ENCODE measurements at places on chromosomes 1 and 21.

DNA sequence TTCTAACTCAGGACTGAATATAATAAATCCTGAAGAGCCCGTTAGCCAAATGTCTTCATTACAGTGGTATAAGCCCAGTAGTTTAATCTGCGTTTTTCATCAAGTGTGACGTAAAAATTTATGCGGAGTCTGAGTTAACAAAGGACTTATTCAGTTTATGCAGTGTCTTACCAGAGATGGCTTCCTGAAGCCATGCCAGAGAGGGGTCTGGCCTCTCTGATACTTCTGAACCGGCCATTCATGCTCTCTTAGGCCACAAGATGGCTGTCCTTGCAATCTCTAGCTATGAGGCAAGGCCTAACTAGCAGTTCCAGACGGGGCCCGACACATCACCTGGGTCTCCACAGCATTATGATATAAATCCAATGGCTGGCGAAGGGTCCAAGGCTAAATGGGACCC is 101.4 kb downstream of the TEX35 start:
- peak; percentile 37 for DNase-seq

GRCh38 chr21:41289431-41289830 is 27.2 kb upstream of the FAM3B start:
- DNase-seq = peak; percentile 12

DNA sequence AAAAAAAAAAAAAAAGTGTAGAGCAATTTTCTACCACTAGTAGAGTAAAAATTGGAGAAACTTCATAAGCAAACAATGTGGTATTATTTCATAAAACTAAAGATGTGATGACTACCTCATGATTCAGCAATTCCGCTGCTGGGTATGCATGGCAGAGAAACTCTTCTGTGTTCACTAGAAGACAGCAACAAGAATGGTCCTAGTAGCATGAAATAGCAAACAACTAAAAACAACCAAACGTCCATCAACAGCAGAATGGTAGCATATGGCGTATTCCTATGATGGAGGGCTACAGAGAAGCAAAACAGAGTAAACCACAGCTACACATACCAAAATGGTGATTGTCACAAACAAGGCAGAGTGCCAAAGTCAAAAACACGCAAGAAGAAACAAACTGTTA is 18.9 kb downstream of the HTR1D start:
- DNase-seq = no peak

DNA sequence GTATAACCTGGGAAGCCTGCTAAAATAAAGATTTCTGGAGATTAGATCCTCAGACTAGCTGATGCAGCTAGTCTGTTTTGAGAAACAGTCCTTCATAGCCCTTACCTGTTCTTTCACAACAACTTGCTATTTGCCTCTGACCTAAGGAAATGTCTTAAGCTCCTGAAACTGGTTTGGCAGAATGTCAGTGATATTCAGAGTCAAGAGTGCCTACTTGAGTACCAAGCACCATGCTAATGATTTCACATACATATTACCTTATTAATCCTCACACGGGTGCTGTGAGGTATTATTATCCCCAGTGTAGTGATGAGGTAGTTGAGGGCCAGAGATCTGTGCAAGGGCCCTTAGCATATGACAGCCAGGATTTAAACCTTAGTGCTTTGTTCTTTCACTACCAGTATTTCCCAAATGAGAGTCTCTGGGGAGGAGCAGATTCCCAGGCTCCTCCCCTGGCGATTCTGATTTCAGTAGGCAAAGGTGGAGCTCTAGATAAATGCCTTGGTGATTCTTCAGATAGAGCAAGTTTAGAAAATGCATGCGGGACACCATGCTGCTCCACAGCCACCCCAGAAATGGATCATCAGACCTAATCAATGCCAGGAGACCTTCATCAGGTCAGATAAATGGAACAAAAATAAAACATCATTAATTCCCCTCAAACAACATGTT is 47.4 kb upstream of the WNT2B start:
- DNase-seq = peak; percentile 14

- DNase-seq = no peak
These were observed 72.7 kb downstream of the BACH1 start for GRCh38 chr21:29371464-29371863.
